ENCODE measurements at places on chromosomes 2 and 18.

GRCh38 chr2:239370876-239371725, 29.7 kb downstream of the HDAC4 start:
- no peak for DNase-seq

GRCh38 chr18:68679528-68679927, 35.4 kb downstream of the TMX3 start:
- no peak for DNase-seq

- no peak for DNase-seq
Observed at GRCh38 chr2:188956961-188957360, 17.2 kb upstream of the COL3A1 start.

- DNase-seq: no peak
Observed at GRCh38 chr18:63951302-63951705, 2.2 kb downstream of the HMSD start.

GRCh38 chr2:98801921-98802321, 71.0 kb upstream of the MGAT4A start:
- peak; percentile 53 for DNase-seq

DNA sequence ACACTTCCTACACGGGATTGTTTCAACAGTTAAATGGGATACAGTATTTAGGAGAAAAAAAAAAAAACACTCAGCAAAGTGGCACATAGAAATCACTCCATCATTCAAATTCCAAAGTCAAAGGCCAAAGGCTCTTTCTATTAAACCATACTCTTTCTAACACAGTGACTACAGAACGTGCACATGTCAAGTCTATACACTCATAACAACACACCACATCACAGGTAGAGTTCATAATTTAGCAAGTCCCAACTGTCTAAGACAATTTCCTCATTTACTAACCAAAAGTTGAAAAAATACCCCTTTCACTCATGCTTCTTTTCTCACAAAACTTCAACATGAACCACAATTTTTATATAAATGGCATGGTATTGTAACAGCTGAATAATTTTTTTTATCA, 70.8 kb downstream of the MBOAT2 start:
- no peak for DNase-seq

DNA sequence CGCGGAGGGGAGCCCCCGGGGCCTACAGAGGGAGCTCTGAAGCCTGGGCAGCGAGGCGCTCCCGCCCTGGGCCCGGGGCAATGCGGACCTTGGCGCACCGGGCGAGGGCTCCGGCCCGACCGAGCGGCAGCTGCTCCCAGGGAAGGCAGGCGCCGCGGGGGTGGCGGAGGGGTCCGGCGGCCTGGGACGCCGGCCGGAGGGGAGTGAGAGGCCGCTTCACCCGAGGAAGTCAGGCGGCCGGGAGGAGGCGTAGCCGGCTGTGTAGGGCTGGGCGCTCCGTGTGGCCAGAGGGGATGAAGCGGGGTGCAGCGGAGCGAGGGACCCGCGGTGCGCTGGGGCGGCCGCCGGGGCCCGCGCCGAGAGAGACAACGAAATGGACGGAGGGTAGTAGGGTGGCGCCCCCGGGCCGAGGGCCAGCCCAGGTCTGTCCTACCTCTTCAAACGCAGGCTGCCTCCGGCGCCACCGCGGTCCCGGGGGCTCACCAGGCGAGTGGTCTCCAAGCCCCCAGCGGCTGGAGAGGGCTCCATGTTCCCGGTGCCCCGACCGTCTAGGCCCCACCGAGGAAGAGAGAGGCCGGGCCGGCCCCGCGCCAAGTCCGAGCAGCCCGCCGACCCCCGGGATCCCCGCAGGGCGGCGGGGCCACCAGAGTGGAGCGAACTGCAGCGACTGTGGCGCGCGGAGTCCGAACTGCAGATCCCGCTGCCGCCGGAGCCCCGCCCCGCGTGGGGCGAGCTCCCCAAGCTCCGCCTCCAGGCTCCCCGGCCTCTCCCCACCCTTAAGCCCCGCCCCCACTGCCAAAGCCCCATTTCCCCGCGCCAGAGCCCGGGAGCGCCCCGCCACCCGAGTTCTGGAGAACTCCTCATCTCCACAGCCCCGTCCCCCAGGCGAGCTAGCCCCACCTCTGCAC, at the start of gene SLC30A3:
TSS of gene SLC30A3 (minus strand) at position 669 of the 908 bp plus-strand sequence. CDS start at position 528, 141 bp downstream.
- peak; percentile 63 for DNase-seq

DNA sequence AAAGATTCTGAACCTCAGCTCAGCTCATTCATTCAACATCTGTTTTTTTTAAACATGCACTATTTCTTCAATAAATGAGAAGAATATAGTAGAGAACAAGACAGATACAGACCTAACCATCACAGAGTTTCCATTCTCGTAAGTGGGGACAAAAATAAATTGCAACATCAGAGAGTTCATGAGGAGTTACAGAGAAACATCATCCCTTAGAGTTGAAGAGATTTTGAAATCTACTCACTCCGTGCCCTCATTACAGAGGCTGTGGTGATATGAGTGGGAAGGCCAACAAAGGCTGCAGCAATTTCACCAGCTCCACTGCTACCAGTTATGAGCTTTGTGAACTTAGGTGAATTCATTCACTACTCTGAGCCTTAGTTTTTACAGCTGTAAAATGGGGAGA, 399.3 kb downstream of the BCL11A start:
- DNase-seq: no peak

DNA sequence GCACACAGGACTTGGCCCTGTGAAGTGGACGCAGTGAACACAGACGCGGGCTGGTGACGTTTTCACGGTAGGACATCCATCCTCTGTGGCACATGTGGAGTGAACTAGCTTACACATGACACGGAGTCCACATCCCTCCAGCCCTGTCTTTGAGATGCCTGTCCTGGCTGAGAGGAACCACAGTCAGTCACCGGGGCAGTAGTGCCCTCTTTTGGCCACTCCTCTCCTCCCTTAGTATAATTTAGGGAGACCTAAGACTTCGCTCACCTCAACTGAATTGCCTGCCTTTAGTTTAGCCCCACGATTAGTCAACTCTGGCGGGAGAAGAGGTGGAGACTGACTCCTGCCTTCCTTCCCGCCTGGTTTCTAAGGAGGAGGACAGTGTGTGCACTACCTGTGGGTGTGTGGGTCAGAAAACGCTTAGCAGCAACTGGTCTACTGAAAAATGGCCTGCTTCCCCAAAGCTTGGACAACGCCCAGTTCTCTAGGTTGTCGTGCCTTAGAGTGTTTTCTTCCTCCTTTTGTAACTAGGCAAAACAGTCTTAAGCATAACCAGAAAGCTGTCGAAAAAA, 70.6 kb downstream of the MBP start:
- peak; percentile 84 for DNase-seq

DNA sequence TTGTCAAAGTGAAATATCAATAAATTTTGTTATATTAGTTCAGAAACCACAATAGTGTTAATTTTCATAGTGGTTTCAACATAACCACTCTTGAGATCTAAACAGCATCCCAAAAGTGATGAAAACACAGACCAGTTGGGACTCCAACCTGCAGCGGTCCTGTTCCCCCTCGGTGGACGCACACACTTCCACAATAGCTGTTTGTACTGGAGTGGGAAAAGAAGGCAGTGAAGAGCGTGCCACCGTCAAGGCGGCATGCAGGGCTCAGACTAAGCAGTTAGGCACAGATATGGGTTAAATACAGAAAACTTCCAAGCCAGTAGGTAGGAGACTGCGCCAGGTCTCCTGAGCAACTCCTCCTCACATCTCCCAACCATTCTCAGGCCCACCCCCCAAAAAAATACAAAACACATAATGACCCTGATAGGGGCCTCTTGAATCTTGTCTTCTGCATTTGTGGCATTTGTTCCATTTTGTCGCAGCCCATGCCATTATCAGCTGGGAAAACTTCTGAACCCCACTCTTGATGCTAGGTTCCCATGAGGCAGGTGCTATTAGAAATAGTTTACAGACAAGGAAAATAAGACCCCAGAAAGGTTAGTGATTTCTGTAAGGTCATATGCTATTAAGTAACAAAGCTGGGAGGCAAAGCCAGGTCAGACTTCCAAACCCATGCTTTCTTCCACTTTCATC, 57.7 kb downstream of the GORASP2 start:
- DNase-seq: no peak

DNA sequence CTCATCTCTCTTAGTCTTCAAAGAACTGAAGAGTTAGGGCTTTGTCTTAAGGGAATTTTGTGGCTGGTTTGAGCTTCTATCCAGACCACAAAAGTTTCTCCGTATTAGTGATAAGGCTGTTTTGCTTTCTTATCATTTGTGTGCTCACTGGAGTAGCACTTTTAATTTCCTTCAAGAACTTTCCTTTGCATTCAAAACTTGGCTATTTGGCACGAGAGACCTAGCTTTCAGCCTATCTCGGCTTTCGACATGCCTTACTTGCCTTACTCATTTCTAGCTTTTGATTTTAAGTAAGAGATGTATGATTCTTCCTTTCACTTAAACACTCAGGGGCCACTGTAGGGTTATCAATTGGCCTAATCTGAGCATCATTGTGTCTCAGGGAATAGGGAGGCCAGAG, 29.9 kb downstream of the HDHD2 start:
- no peak for DNase-seq

DNA sequence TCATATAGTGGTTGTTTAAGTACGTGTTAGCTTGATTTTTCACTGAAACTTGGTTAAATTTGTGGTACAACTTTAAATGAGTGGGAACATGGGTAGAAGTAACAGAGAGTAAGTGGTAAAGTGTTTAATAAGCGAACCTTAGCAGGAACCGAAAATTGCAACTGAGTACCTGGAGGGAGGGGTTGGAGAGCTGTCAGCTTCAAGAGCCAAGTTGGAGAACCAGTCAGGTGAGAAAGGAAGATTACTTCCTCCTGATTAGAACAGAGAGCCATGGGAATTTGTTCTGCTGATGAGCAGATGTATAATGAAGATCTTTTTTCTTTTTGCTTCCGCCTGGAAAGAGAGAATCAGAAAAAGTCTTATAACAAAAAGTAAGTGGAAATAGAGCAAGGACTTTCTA, 158.4 kb upstream of the CDH7 start:
- no peak for DNase-seq

GRCh38 chr2:8481463-8482009, 200.3 kb upstream of the ID2 start:
- DNase-seq: peak; percentile 83

DNA sequence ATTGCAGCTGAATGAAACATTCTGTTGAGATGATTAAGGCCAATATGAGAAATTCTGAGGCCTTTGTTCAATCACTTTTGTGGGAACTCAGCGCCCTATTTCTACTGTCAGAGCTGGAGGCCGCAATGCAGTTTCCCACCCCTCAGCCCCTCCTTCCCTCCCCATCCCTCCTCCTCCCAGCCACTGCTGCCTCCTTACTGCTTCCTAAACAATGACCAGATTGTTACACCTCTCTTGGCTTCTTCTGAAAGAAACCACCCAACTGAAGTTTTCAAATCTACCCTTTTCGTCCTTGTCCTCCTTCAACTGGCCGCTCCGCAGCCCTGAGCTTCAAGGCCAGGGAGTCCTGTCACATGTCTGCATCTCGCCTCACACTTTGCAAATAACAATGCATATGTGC, 36.7 kb upstream of the MAPK4 start:
- no peak for DNase-seq

DNA sequence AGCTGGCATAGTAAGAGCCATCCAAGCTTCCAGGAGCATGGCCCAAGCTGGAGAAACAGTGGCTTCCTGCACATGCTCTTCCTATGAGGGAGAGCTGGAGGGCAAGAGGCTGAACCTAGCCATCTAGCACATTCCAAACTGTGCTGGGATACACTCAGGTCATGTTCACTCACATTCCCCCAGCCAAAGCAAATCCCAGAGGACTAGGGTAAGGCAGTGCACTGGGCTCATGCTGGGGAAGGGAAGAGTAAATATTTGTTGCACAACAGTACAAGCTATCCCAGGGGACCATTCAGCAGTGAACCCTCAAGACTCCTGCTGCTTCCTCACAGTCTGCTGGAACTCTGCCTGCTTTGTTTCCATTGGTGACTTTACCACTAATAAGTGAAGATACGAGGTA, 20.7 kb upstream of the GYPC start:
- no peak for DNase-seq

- DNase-seq: no peak
Observed at GRCh38 chr2:112173646-112174319, 35.6 kb downstream of the FBLN7 start.

DNA sequence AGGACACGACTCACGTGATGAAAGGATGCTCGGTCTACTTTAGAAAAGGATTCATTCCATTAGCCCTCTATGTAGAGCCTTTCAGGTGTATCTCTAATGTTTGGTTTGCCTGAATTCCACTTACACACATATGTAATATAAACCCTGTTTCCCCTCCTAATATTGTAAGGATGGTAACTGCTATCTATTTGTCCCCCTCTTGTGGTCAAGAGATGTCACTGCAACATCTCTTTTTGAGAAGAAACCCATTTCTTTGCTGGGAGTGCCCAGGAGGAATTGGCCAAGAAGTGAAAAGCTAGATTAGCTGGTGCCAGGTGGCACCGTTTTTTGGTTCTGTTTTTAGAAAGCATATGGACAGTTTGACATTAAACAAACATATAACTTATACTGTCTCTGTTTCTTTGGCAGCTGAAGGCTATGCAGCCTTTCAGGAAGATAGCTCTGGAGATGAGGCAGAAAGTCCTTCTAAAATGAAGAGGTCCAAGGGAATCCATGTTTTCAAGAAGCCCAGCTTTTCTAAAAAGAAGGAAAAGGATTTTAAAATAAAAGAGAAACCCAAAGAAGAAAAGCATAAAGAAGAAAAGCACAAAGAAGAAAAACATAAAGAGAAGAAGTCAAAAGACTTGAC, 41.2 kb downstream of the RALBP1 start:
- DNase-seq: peak; percentile 67

- DNase-seq: no peak
Observed at GRCh38 chr2:52880872-52881271, 886.7 kb upstream of the CHAC2 start.

DNA sequence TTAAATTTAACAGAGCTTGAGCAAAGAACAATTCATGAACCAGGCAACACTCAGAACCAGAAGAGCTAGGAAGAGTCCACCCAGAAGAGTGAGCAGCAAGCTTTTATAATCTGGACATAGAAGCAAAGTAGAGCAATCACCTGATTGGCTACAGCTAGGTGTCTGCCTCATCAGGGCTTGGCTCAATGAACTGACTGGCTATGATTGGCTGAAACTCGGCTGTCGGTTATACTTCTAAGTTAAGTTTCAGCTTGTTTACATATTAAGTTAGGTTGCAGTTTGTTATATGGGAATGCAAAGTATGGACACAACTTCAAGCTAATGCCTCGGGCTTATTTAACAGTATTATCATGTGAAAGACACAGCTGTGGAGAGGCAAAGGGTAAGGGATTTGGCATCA, 63.2 kb upstream of the NABP1 start:
- no peak for DNase-seq

GRCh38 chr2:30710016-30710415, 97.2 kb downstream of the CAPN13 start:
- DNase-seq: no peak

All from common myeloid progenitor, CD34-positive (primary cell).